ENCODE measurements at places on chromosomes 5 and 9.
A peak's percentile ranks its signal among the peaks of the same experiment; 100 is the strongest.

GRCh38 chr9:114908104-114908622, 22.2 kb downstream of the TNFSF8 start:
- no peak for DNase-seq

GRCh38 chr9:130303613-130304055, 38.1 kb downstream of the HMCN2 start:
- no peak for DNase-seq

DNA sequence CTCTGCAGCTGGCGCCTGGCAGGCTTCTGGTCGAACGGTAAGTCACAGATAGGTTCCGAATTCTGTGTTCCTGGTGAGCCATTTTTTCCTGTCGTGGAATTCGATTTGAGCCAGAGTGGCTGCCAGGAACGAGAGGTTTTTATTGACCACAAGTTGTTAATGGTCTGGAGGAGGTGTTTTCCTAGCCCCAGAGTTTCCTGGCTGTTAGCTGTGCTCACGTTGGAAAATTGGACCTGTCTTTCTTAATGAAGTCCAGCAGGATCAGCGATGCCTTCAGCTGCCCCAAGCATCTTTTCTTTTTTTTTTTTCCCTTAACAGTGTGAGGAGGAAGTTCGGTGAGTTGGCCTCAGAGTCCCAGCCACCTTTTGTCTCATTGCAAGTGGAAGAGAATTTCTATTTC, 62.9 kb downstream of the COL5A1 start:
- no peak for DNase-seq

GRCh38 chr9:113886933-113887332, 10.8 kb downstream of the ZNF618 start:
- no peak for DNase-seq

DNA sequence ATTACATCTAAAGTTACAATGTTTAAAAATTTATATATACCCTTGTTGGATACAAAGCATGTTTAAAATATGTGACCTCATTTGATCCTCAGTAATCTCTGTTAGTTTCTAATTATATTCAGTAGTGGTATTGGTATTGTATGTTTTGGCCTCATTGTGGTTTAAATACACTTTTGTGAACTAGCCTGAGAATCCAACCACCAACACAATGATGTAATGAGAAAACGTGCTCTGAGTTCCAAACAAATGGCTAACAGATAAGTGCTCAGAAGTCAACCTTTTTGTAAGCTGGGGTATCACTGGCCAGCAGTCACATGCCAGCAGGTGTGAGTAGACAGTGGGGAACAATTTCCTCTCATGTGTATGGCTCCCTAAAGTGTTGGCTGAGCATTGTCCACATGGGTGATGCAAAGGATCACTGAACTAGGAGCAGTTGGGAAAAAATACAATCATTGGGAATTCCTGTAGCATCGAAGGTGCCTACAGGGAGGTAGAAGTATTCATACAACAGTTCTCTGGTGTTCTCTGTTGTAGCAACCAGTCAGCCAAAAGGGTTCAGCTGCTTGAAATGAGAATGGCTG, 56.1 kb downstream of the DOCK8 start:
- no peak for DNase-seq

- no peak for DNase-seq
Measured at GRCh38 chr9:123998970-123999621, 12.5 kb upstream of the LHX2 start.

DNA sequence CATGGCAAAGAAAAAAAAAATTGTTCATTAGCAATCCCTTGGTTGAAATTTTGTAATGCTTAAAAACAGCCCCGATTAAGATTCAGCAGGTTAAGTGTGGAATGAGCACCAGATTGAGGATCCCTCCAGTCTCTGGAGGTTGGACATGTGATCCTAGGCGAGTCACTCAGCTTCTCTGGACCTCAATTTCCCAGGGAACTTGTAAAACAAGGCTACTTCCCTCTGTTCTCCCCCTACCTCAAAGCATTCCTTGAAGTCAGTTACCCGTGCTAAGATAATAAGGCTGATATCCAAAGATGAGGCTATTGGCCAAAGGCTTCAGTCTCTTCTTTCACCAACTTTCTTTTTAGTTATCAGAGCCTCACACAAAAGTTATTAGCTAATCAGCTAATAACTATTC, 2.9 kb downstream of the KLHL3 start:
- no peak for DNase-seq

DNA sequence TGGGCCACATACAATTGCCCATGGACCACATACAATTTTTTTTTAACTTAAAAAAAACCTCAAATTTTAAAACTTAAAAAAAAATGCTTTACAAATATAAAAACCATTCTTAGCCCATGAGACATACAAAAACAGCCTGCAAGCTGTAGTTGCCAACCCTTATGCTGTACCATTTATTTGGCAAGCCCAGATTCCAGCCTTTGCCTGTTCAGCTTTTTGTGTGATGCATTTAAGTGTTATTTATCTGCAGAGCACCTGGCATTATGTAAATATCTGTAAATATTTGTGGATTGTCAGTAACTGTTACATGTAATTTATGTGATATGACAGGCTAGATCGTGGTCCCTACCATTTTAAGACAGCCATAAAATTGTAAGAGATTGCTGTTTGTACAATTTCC, 32.6 kb downstream of the HEXB start:
- no peak for DNase-seq

GRCh38 chr5:159619826-159620225, 289.5 kb upstream of the IL12B start:
- no peak for DNase-seq

GRCh38 chr9:137604345-137605086, 970 bp upstream of the ARRDC1 start:
- DNase-seq = no peak

- no peak for DNase-seq
Measured at GRCh38 chr9:121718084-121718483, 66.7 kb downstream of the DAB2IP start.

GRCh38 chr9:137000177-137000930, 4.0 kb upstream of the CLIC3 start:
- DNase-seq = no peak

DNA sequence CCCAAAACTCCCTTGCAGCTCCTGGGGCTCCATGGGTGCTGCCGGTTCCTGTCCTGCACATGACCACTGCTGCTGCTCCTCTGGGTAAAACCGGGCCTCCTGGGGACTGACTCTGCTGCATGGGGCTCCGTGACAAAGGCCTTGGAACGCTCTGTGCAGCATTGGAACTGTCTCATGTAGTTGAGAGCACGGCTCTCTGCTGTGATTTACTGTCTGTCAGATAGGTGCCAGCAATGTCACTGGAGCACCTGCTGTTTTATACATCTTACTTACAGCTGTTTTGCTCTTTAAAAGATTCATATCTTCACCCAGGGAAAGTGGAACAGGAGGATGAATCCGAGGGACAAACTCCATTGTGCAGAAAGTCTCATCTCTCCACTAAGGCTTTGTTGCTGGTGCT, 138.1 kb downstream of the YIPF5 start:
- no peak for DNase-seq

DNA sequence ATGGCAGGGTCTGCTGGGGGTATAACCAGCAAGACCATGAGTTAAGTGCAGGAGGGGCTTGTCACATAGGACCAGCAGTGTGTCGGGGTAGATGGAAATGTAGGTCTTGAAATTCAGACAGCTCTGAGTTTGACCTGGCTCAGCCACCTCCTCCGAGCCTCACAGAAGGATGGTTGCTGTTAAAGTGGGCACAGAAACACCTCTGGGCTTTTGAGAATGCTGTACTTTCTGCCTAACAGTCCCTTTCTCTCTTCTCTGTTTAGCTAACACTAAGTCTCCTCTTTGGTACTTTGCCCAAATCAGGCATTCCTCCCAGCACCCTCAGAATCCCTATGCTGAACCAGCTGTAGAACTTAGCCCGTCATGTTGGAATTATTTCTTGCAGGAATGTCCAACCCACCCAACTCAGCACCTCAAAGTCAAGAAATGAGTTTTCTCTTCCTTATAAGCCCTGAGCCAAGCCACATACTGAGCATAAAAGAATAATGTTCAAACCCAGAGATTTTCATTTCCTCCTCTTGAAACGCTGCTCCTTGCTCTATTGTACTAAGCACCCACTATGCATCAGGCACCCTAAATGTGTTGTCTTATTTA, 41.7 kb upstream of the MATR3 start:
- no peak for DNase-seq

GRCh38 chr5:6734243-6734700, 21.0 kb downstream of the TENT4A start:
- DNase-seq = no peak

GRCh38 chr5:103600086-103600485, 37.5 kb upstream of the NUDT12 start:
- DNase-seq = no peak

DNA sequence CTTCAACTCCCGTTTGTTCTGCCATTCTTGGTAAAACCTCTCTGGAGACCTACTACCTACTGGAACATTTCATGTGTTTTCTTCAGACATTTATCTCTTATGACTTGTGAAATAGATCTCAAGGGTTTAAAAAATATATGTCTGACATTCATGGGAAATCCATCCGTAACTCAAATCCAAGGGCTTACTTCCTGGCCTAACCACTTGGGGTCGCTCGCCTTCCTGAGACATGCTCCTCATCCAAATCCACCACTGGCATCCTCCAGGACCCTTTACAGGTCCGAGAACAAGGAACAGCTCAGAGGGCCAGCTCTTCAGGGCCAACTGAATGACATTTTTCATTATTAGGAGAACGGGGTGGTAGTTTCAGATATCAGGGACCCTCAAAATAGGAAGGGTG, 235.1 kb upstream of the TUT7 start:
- DNase-seq = no peak

- no peak for DNase-seq
Measured at GRCh38 chr5:88245241-88245892, 23.3 kb downstream of the TMEM161B start.

GRCh38 chr5:139294374-139295165, 1.0 kb downstream of the MATR3 start:
- DNase-seq = peak; percentile 42

DNA sequence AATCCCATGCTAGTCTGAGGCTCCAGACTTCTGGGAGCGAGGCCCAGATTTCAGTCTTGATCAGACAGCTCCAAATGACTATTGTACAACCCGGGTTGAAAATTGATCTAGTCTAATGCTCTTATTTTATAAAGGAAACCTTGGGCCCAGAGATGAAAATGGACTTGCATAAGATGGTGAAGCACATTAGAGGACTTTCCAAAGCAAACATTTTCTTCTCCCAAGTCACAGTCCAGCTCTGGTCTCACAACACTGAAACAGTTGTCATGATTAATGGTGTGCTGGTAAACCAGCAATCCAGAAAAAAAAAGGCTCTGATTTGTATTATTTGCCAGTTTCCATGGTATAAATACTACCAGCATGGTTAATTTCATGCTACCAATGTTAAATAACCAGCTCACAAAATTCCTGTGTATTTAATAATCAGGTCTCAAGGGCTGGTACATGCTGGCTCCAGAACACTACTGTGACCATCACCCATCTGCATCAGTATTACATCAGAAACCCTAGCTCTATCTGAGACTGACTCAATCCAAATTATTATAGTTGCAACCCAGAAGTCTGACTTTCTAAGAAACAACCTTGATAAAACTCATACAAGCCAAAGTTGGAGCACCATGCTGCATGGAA, 32.5 kb upstream of the ABLIM3 start:
- DNase-seq = no peak

DNA sequence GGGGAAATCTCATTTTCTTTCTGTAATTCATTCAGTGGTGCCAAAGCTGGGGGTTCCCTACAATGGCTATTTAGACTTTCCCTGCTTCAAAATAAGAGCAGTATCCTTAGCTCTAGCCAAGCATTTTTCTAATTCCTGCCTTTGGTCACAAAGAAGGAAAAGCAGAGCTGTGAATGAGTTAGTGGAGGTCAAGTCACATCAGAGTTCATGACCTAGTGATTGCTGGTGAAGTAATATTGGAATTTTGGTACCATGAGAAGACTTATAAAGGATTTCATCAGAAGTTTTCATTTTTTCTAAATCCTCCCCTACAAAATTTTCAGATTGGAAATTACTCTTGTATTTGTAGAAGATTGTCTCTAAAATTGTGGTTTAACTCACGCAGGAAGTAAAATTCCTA, 28.0 kb downstream of the DNAJC21 start:
- no peak for DNase-seq

- no peak for DNase-seq
Measured at GRCh38 chr5:86570427-86571083, 47.2 kb upstream of the COX7C start.

GRCh38 chr5:91018712-91019371, 364.3 kb downstream of the ARRDC3 start:
- DNase-seq = no peak
